ENCODE measurements at places on chromosomes 3 and 15. TPM values are rescaled to one million over a fixed set of nuclear protein-coding genes. Genes with fewer than 3 reads are reported as not detected.

DNA sequence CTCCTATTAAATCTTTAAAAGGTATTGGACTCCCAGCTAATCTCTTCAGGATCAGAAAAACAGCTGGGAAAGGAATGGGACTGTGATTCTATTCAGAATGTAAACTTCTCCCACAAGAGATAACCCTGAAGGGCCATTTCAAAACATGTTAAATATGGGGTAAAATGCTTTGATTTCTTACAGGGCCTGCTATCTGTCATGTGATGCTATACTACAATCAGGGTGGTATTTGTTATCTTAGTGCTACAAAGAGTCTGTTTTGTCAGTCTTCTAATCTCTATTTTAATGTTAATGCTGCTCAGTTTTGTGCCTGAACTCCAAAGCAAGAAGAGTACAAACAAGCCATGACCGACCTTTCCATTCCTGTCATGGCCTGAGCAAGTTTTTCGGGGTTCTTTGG, 186.9 kb downstream of the TBC1D5 start:
- no peak for DNase-seq

GRCh38 chr3:31772272-31772671, 208.8 kb downstream of the OSBPL10 start:
- DNase-seq: peak; percentile 46

The CTXN2 gene
- total RNA-seq: not detected

The MYRIP gene
- total RNA-seq: not detected

- no peak for DNase-seq
These were observed 14.6 kb upstream of the SEC62 start for GRCh38 chr3:169952045-169952444.

GRCh38 chr3:62785384-62785783, 89.8 kb downstream of the CADPS start:
- no peak for DNase-seq

- DNase-seq: no peak
These were observed 147.7 kb upstream of the GALNT15 start for GRCh38 chr3:16026753-16027152.

GRCh38 chr3:11240496-11240895, 31.7 kb upstream of the ATG7 start:
- peak; percentile 58 for DNase-seq

- DNase-seq: no peak
These were observed 215.5 kb downstream of the NR1D2 start for GRCh38 chr3:24160424-24161095.

The SLC22A13 gene
- 0.21 TPM for total RNA-seq

The GOLGA6A gene
- not detected for total RNA-seq

DNA sequence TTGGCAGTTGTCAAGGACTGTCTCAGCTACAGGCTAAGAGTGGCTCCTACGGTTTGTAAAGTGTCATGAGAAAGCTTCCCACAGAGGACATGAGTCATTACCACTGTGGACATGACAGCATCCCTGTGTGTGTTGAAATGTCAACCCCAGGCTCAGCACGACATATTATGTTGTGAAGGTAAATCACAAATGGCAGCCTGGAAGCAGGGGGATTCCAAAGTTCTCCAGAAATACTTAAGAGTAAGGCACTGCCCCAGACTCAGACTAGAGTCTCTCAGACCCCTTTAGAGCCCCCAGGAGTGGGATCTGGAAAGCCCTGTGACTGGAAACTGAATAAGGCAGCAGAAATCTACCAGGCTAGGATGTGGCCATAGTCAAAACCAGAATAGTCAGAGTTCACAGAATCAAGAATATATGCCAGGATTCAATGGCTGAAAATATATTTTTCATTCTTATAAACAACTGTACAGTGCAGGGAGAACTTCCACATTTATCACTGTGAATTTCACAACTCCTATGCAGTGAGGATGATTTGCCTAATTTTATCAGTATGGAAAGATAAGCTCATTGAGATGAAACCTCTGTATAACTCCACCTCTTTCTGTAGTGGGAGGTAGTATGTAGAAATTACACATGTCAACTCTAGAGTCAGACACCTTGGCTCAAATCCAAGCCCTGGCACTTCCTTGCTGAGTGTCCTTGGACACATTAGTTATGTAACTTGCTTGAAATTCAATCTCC, 237.1 kb upstream of the CFAP20DC start:
- peak; percentile 63 for DNase-seq

- no peak for DNase-seq
These were observed 96.0 kb downstream of the CCNL1 start for GRCh38 chr3:157063926-157064325.

The COL6A5 gene
- not detected for total RNA-seq

GRCh38 chr3:43338295-43338694, 52.0 kb downstream of the SNRK start:
- DNase-seq: no peak

The MYZAP gene
- 0.11 TPM for total RNA-seq

GRCh38 chr15:20356444-20356910, 185.1 kb downstream of the GOLGA6L6 start:
- DNase-seq: peak; percentile 94

The DUOXA1 gene
- not detected for total RNA-seq
